ENCODE measurements at places on chromosomes 11 and 22.

- no peak for DNase-seq
Observed at GRCh38 chr22:20990184-20991180, 8.4 kb downstream of the LZTR1 start.

DNA sequence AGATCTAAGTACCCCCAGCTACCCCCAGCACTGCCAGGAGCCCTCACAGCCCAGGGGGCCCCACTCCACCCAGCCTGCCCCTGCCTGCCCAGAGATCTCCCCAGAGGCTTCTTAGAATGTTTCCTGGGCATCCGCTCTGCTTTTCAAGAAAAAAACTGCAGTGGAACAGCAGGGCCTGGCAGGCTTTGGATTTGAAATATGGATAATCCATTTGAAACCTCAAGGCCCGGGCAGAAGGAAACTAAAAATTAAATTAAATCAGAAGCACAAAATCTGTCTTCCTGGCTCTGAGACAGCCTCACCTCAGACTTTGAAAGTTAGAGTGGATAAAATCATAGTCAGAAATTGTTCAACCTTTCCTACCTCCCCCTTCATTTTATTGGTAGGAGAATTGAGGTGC, 273.6 kb downstream of the OPCML start:
- DNase-seq, result no peak

- no peak for DNase-seq
Observed at GRCh38 chr11:73316422-73316821, 8.3 kb downstream of the ARHGEF17 start.

- no peak for DNase-seq
Observed at GRCh38 chr11:14750911-14751310, 107.3 kb downstream of the PDE3B start.

- peak; percentile 37 for DNase-seq
Observed at GRCh38 chr22:30733181-30733631, 38.5 kb downstream of the OSBP2 start.

GRCh38 chr11:63663809-63664208, 7.4 kb downstream of the ATL3 start:
- DNase-seq, result peak; percentile 78

DNA sequence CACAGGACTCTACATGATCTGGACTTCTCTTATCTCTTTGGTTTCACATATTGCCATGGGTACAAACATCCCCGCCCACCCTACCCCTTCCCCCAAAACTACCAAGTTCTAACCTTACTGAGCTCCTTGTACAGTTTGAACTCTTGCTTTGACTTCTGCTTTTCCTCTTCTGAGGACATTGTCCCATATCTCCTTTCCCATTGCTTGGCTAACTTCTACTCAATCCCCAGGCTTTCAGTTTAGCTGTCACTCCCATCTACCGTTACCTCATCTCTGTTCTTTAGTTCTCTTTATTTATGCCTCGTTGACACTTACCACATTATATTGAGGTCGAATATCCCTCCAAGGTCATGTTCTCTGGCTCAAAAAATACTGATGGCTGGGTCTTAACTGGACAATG, 393.5 kb upstream of the CADM1 start:
- no peak for DNase-seq

DNA sequence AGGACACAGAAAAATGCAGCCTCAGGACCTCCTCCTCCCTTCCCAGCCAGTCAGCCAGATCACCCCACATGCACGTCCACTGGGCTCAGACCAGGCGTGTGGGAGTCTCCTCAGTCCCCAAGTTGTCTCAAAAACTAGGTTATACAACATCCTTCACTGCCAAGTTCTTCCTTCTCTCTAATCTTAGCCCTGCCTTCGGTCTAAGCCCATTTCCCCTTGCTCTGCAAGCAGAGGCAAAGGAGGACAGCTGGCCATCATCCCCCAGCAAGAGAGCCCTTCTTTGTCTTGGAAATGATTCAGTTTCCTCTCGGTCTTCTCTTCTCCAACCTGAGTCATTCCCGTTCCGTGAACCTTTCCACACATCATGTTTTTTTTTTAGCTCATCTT, 14.0 kb upstream of the NRGN start:
- DNase-seq, result no peak

DNA sequence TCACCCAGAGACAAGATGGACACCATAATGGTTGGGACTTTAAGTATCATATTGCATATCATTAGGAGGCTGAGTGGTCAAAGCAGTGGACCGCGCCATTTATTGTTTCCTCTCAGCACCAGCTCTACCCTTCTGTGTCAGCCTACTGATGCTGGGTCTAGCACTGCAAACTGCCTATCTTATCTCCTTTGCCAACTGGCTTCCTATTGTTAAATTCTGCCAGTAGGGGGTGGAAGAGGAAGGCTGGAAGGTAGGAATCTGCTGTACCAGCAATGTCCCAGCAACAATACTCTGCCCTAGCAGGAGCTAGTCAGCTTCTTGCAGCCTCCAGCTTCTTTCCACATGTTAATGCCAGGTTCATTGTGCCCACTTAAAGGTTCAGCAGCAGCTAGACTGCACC, 367.1 kb upstream of the PDGFD start:
- no peak for DNase-seq

DNA sequence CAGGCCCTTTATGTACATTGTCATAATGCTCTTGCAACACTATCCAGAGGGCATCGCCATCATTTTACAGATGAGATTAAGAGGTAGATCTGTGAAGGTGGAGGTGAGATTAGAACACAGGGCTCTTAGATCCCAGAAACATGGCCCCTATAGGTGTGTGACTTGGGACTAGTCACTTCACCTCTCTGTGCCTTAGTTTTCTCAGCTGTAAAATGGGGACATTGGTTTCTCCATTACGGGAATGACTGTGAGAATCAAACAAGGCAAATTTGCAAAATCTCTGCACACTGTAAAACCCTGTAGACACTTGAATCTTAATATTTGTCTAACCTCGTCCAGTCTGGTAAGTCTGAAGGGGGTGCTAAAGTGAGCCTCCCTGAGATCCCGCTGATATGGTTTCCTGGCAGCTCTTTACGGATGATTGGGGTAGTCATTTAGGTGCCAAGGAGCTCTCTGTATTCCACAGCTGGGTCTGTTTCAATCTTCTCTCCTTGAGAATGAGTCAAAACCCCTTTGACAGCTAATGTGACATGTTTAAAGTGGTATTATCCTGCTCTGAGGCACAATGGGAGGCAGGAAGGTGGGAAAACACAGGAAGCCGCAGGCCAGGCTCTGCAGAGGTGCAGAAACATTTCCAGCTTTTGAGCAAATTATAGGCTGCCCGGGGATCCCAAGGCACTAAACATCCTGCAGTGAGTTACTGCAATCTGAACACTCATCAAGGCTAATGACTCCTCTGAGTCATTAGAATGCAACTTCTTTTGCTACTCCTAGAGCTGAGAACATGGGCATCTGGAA, 140.8 kb downstream of the CCDC81 start:
- peak; percentile 92 for DNase-seq

DNA sequence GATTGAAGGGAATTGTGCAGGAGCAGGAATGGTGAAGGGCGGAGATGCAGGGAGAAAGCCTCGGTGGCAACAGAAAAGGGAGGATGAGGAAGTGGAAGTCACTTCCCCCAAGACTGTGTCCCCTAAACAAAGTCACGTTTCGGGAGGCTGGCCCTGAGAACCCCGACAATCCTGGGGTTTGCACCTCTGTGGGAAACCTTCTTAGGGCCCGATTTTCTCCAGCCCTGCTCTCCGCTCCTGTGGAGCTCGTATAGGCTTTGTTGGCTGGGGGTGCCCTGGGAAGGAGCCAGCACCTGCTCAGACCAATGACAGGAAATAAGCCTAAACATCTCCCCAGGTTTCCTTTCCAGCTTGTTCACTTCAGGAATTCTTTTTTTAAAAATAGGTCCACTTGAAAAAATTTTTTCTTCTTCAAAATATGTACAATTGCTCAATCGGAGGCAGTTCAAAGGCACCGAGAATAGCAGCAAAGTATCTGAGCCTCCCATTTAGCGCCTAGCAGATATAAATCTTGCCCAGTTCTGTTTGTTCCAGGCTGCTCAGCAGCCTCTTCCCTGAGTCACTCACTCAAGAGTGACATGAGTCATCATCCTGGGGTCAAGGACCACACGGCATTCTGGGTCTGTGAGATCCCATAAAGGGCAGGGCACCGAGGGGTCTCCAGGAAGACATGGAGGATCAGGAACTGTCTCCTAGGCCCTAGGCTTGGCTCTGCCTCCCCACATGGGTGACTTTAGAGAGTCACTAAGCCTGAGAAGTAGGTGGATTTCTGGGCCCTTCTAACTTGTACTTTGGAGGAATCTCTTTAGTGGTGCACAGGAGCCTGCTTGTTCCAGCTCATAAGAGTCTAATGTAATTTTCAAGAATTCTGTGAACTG, 34.0 kb downstream of the IRAG1 start:
- DNase-seq, result peak; percentile 89

GRCh38 chr11:1749395-1750351, 722 bp downstream of the IFITM10 start:
- DNase-seq, result peak; percentile 67

DNA sequence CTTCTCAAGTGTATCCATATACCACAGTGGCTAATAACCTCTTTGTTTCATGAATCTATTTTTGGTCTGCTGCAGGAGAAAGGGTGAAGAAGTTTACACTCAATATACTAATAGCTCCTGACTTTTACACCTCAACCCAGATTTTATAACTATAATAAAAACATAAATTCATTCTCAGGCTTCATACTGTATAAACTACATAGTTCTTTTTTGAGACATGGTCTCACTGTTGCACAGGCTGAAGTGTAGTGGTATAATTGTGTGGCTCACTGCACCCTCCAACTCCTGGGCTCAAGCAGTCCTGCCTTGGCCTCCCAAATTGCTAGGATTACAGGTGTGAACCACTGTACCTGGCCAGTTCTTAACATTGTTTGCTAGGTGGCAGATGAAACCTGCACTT, 17.8 kb upstream of the CCDC179 start:
- no peak for DNase-seq

DNA sequence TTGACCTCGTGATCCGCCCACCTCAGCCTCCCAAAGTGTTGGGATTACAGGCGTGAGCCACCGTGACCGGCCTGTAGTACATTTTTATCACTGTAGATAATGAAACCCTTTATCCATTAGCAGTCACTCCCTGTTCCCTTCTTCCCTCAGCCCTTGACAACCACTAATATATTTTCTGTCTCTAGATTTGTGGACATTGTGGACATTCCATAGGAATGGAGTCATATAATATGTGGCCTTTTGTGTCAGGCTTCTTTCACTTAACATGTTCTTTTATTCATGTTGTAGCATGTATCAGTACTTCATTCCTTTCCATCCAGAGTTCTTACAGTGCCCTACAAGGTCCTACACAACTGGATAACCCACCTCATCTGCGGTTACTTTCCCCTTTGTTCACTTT, 30.5 kb downstream of the RRM1 start:
- DNase-seq, result peak; percentile 67

DNA sequence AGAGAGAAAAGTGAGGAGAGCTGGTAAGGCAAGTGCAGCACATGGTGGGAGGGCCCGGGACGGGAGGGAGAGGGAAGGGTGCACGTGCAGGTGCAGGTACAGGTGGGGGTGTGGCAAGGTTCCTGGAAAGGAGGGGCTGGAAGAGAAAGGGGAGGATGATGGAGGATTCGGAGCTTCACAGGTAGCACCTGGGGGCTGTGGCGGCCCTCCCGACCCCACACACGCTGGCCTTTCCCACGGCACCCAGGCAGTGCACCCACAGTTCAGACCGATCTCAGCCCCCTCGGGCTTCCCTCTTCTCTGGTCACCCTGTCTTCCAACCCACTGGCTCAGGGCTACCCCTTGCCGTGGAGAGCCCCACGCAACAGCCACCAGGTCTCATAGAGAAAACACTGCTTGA, 67.4 kb upstream of the A4GALT start:
- no peak for DNase-seq

Measured in amniotic epithelial cell (primary cell).